ENCODE measurements at places on chromosomes 16 and 17. TPM values are rescaled to one million over a fixed set of nuclear protein-coding genes. Genes with fewer than 3 reads are reported as not detected.

The C17orf113 gene
- 0.48 TPM for total RNA-seq

The SLC35G6 gene
- total RNA-seq = not detected

The EMC8 gene
- 19.3 TPM for total RNA-seq

DNA sequence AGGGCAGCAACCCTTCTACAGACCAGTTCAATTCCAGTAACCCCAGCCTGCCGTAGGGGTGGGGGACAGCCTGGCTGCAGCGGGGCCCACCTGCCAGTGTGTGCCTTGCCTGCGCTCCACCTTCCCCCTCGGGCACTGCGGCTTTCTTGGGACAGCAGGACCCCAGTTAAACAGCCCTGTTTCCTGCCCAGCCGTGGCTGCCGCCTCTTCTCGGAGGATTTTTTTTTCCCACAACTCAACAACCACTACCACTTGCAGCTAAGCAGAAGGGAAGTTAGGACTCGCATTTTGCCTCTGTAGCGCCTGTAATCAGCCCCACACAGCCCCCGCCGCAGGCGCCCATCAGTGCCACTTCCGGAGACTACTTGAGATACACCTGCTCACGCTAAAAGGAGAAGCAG lies 76.1 kb downstream of the RAI1 start:
- ATAC-seq = no peak

DNA sequence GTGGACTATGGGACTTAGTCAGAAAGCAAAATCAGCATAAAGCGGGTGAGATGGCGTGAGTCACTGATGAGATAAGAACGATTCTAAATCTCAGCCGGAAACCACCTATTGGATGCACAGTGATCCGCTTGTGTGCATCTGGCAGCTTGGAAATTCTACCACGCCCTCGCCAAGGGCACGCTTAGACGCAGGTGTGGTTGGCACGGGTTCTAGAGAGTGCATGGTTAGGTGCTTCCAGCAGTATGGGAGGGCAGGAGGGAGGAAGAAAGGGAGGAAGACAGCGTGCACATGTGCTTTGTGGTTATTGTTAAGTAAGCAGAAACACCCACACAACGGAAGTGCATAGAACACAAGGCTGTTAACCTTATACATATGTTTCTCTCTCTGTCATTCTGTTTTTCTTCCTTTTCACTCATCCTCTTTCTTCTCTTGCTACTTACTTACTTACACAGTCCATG lies 374.0 kb upstream of the ASIC2 start:
- no peak for ATAC-seq

- ATAC-seq = no peak
These were observed 1469.3 kb downstream of the CDH8 start for GRCh38 chr16:60566901-60567300.
